ENCODE measurements at places on chromosomes 4 and X.

GRCh38 chr4:140901736-140902336 is 145.7 kb upstream of the TBC1D9 start:
- DNase-seq = no peak

- no peak for DNase-seq
Observed at GRCh38 chrX:100615005-100615404, 21.6 kb downstream of the TSPAN6 start.

DNA sequence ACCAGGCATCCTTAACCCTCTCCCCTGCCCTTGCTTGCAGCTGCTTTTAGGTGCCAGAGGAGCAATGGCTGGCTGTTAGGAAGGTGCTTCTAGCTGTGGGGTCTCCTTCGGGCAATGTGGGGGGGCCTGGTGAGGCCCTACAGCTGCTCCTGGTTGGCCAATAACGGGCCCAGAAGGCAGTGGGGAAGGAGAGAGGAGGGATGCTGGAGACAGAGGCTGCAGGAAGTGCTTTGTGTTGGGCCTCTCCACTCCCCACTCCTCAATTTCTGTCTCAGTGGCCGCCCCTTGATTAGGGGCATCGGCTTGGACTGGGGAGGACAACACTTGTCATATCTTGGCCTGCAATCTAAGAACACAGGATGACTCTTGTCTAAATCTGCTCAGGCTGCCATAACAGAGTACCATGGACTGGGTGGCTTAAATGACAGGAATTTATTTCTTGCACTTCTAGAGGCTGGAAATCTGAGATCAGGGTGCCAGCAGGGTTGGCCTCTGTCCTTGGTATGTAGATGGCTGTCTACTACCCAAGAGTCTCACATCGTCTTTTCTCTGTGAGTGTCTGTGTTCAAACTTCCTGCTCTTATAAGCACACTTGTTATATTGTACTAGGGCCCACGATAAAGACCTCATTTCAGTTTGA is 374.3 kb downstream of the MID1IP1 start:
- DNase-seq = no peak

DNA sequence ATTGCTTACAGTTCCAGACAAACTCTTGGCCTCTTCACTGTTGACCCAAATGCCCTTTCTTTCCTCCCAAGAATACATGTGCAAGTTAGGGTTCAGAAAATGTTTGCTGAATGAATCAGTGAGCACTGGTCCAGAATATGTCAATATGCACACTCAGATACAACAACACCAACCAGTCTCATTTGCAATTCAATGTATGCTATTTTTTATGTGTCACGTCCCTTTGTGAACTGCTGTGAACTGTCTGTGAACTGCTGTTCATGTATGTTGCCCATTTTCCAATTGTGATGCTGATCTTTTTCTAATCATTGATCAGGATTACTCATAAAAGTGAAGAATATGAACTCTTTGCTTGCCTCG is 17.8 kb downstream of the GAB3 start:
- no peak for DNase-seq

GRCh38 chr4:88043586-88044340 is 36.3 kb downstream of the PKD2 start:
- no peak for DNase-seq
